ENCODE measurements at places on chromosomes 16 and 17.
A peak's percentile ranks its signal among the peaks of the same experiment; 100 is the strongest.

DNA sequence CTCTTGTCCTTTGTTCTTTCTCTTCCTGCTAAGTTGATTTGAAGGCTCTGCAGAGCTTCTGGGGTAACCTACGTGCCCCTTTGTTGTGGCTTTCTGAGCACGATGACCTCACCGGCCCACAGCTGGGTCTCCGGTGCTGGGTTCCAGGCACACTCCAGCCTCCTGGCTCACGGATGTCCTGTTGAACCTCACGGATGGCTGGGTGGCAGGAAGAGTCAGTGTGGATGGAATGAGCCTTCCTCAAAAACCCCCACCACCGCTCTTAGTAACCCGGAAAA lies 116.0 kb downstream of the SOCS1 start:
- DNase-seq: peak; percentile 13

DNA sequence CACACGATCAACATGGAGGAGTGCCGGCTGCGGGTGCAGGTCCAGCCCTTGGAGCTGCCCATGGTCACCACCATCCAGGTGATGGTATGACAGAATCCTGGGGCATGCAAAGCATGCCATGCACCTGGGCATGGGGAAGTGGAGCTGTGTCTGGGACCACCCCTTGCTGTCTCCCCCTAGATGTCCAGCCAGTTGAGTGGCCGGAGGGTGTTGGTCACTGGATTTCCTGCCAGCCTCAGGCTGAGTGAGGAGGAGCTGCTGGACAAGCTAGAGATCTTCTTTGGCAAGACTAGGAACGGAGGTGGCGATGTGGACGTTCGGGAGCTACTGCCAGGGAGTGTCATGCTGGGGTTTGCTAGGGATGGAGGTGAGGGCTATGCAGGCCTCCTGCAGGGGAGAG lies 6.7 kb downstream of the IFI35 start:
- no peak for DNase-seq

DNA sequence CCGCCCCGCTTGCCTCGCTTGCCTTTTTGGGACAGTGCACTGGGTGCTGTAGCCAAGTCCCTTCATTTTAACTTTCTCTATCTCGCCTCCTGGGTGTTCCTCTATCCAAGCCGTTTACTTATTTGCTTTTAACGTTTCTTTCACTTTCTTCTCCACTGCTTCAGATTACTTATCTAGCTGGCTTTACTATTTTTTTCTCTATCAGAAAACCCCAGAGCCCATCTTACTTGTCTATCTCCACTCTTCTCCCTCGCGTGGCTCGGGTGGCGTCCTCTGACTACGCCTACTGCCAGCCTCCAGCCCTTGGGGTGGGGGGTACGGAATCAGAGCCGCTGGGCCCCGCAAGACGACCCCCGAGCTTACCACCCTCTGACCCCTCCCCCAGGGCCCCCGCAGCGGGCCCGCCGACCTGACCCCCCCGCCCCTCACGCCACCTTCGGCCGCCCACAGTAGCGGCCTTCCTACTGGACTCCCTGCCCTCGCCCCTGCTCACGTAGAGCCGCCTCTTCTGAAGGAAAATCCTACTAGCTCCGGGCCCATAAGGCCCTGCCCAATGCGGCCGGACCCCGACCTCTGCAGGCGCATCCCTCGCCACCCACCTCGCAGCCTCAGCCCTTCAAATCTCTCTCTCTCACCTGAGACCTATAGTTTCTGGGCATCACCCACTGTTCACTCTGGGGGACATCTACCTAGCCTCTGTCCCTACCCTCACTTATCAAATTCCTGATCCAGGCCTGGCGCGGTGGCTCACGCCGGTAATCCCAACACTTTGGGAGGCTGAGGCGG lies 1.0 kb upstream of the SLC12A4 start:
- no peak for DNase-seq

GRCh38 chr17:39706383-39706782 lies 6.5 kb downstream of the ERBB2 start:
- no peak for DNase-seq

DNA sequence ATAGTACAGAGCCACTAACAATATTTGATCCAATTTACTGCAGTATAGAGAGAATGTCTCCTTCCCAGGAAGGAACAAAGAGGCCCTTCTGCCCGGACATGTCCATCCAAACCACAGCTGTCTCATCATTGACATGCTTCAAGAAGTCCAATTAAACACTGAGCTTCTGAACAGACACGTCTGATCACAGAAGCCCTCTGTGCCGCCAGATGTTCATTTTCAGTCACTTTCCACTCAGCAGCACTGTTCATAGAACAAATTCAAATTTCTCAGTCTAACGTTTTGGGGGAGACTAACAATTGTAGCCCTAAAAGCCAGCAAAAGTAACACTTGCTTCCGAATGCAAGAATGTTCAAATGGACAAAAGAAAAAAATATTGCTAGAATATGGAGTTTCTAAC lies 15.3 kb downstream of the ZC3H7A start:
- no peak for DNase-seq

DNA sequence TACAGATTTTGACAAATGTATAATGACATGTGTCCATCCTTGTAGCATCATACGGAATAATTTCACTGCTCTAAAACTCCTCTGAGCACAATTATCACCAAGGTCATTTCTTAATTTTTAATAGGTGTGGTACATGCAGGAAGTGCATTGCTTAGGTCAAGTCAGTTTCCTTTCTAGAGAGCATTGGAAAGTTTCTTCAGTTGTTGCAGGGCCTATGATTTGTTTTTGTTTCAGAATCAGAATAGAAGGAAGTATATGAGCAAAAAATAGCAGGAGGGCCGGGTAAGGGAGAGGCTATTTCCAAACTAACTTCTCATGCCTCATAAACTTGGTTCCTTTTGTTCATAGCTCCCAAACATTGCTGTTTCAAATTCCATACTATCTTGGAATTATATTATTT lies 24.0 kb upstream of the SLFN5 start:
- no peak for DNase-seq

- DNase-seq: no peak
Observed at GRCh38 chr16:56050916-56051315, 140.4 kb upstream of the GNAO1 start.

DNA sequence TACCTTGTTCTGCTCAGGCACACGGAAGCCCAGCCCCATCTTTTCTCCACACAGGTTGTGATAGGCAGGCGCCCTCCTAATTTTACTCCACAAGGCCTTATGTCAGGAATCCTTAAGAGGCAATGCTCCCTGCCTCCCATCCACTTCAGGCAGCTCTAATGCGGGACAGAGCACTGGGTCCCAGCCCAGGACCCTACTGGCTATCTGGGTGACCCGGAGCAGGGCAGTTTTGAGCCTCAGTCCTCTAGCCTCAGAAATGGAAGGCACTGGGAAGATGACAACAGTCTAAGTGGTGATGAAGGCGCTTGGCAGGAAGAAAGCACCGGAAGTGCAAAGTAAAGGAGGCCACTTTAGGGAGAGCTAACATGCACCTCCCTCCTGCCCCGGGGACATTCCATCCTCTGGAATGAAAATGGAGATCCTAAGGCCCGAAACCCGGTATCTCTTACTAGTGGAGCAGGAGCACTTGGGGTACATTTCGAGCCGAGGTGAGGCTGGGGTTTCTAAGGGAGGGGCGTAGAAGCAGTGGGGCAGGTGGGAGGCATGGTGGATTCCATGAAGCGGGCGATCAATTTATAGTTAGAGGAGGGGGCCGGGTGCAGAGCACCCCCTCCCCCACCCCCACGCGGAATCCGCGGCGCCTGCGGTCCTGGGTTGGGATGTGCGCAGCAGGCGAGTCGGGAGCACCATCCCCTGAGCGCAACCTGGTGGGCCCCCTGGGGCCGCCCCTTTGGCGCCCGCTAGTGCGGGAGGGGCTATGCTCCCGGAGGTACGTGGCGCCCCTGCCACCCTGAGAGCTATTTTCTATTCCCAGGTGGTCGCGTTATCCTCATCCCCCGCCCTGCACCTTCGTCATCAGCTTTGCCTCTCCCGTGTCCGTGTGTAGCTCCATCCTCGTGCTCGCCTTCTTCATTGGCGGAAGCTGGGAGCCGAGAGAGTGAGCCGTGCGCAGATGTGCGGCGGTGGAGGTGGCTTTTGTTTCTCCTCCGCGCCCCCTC lies 4.9 kb downstream of the MT1F start:
- DNase-seq: no peak

DNA sequence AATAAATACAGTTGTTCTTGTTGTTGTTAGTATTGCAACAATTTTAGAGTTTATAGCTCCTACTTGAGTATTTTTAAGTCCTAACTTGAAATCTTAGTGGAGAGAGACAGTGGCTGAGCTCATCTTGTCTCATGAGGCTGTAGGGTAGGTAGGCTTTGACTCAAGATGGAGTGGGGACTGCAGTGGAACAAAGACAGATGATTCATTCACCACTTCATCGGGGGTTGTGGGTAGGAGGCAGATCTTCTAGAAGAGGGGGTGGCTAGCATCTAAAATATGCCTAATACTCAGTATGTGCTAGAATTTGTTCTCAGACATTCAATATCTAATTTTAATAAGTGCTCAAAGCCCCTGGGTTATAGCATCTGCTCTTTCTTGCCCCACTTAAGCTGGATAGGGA lies 13.1 kb upstream of the MMD start:
- DNase-seq: no peak

- no peak for DNase-seq
Observed at GRCh38 chr17:61126473-61127249, 273.0 kb upstream of the TBX2 start.

- no peak for DNase-seq
Observed at GRCh38 chr16:27838536-27839175, 224.9 kb downstream of the GSG1L start.

- no peak for DNase-seq
Observed at GRCh38 chr16:67432506-67432890, 1.6 kb downstream of the HSD11B2 start.

GRCh38 chr16:81497690-81498089 lies 53.1 kb downstream of the CMIP start:
- DNase-seq: no peak

DNA sequence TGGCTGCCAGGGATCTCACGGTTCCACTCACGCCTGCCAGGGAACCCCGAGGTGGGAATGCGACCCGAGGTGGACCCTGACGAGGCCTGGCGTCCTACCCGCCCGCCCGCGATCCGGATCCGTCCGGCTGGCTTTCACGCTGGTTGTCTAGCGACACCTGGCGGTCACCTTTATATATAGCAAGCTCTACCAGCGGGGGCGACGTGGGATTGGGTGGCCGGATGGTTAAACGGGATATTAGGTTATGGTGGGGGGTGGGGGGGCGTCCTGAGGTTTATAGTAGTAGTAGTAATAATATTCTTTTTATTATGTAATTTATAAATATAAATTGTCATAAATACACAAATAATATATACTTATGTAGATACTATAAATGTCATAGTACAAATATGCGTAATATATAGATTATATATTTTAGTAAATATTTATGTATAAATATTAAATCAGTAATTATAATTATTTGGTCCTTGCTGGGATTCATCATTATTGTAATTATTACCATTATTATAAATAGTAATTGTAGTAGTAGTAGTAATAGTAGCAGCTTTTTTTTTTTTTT lies 136.9 kb downstream of the KCNJ12 start:
- DNase-seq: peak; percentile 68

GRCh38 chr17:62897706-62898105 lies 68.3 kb upstream of the TANC2 start:
- DNase-seq: no peak

DNA sequence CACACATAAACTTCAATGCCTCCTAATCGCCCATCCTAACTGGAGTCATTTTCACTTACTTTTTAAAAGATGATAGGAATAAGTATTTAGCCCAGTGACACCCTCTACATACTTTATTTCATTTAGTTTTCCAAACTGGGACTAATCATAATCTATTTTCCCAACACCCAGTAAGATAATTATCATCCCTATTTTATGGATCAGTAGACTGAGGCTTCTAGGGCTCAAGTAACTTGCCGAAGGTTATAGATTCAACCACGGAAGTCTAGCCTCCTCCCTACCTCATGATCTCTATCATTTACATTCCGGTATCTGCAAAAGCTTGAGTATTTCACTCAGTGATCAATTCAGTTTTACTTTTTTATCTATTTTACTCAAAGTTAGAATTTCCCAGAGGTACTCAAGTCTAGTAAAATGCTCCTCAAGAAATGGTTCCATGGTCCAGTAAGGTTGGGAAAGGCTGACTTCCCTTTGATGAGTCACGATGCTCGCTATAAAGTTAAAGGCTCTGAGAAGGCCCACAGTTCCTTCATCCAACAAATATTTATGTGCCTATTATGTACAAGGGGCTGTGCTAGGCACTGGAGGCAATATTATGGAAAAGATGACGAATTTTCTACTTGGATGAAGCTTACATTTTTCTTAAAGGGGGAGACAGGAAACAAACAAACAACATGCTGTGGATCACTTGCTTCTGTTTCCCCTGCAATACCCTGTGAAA lies 75.1 kb downstream of the TOX3 start:
- no peak for DNase-seq

- no peak for DNase-seq
Observed at GRCh38 chr17:2700491-2701141, 10.9 kb downstream of the CLUH start.

DNA sequence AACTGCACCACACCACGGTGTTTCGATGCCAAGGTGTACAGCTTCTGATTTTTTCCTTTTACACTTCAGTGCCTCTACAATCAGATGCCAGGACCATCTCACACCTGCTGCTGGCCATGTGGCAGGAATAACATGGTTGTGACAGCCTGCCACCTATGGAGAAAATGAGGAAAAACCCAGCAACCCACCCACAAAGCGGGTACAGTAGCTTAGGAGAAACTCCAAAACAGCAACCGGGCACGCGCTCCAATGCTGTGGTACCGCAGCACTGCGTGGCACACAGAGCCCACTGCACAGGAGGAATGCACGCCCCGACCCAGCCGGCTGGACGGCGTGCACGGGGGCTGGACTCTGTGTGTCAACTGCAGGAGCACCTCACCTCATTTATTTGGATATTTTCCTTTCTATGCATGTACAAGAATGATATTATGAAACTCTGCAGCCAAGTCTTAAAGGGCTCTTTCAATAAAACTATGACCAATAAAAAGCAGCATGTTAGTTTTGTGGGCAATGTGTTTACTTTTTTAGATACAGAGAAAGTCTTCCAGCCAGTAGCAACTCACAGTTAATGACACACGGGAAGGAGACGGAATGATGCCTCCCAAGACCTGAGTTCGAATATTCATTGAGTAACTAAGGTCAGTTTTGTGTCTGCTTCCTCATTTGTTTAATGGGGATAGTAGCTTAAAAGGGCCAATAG lies 45.9 kb downstream of the MAP1LC3B start:
- no peak for DNase-seq

DNA sequence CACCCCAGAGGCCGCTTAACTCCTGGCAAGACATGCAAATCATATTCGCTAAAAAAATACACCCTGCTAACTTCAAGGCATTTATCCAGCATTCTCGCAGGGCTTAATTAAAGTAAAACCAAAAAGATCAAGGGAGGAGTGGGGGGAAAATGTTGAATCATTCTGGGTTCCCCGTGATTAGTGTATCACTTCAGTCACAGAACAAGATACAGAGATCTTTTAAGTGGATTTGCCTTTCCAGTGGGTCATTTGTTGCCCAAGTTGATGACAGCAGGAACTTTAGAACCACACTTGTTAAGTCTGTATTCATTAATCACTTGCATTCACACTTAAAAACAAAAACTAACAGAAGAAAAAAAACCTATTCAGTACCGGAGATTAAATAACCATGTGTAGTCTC lies 17.3 kb downstream of the CRYBA1 start:
- DNase-seq: no peak

GRCh38 chr16:4868026-4868425 lies 20.7 kb downstream of the UBN1 start:
- no peak for DNase-seq

All from activated CD4-positive, alpha-beta T cell treated with anti-CD3 and anti-CD28 coated beads, Interleukin-2, amount 50 U/mL, for 1 hour (primary cell).